ENCODE measurements at places on chromosomes 6 and 20. TPM values are rescaled to one million over a fixed set of nuclear protein-coding genes. Genes with fewer than 3 reads are reported as not detected.

Gene PDYN
- not detected for total RNA-seq

Gene EPB41L2
- total RNA-seq, result 33.2 TPM

Gene DACT2
- not detected for total RNA-seq

Gene RRBP1
- total RNA-seq, result 116 TPM

Gene TRIM10
- not detected for total RNA-seq

GRCh38 chr6:1190366-1190765 lies 121.5 kb upstream of the FOXQ1 start:
- DNase-seq, result peak; percentile 75

DNA sequence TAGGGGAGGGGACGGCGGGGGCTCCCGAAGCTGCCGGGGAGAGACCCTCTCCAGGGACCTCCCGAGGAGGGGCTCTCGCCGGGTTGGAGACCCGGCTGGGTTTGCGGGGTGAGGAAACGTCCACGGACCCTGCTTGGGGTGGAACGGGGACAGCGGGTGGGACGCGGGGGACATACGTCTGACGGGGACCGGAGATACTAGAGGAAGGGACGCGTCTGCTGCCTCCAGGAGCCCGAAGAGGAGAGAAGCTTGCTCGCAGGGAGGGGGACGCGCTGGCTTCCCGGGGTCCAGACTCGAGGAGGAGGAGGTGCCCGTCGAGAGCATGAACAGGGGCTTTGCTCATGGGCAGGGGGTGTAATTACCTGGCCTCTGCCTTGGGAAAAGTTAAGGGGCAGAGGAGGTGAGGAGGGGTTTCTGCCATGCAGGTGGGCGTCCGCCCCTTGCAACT lies 593 bp downstream of the DNMT3B start:
- no peak for DNase-seq

DNA sequence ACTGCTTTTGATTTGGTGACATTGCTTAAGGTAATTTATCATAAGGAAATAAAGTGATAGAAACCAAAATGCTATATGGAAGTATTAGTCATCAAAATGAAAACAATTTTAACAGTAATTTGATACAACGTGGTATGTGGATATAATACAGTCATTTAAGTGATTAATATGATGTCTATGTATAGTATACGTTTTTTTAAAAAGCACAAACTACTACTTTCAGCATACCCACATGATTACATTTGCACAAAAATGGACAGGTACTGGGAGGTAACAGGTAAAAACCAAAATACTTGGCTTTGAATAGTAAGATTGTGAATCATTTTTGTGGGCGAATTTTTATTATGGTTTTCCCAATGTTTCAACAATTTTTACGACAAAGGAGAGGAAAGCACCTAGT lies 97.6 kb downstream of the OGFRL1 start:
- no peak for DNase-seq

- no peak for DNase-seq
Measured at GRCh38 chr20:50467174-50467573, 43.0 kb upstream of the PTPN1 start.

GRCh38 chr6:89836639-89837222 lies 7.1 kb downstream of the CASP8AP2 start:
- DNase-seq, result no peak

DNA sequence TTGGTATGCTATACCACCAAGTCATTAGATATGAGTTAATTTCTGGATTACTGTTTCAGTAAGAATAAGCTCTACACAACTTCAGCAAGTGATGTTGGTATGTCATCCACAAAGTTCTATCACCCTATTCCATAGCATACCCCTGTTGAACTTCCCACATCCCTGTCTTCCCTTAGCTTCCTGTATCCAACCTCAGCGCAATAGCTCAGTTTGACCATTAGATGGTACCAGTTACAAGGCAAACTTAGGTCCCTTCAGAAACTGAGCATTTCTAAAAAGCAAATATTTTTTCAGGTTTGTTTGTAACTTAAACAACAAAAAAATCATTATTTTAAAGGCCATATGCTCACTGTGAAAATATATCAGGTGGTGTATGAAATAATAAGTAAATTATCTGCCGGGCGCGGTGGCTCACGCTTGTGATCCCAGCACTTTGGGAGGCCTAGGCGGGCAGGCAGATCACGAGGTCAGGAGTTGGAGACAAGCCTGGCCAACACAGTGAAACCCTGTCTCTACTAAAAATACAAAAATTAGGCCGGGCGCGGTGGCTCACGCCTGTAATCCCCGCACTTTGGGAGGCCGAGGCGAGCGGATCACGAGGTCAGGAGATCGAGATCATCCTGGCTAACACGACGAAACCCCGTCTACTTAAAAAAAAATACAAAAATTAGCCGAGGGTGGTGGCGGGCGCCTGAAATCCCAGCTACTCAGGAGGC lies 8.8 kb upstream of the MOG start:
- DNase-seq, result peak; percentile 46

GRCh38 chr6:6635291-6635690 lies 46.8 kb downstream of the LY86 start:
- no peak for DNase-seq

- peak; percentile 23 for DNase-seq
Measured at GRCh38 chr6:117264692-117265409, 507 bp upstream of the VGLL2 start.

DNA sequence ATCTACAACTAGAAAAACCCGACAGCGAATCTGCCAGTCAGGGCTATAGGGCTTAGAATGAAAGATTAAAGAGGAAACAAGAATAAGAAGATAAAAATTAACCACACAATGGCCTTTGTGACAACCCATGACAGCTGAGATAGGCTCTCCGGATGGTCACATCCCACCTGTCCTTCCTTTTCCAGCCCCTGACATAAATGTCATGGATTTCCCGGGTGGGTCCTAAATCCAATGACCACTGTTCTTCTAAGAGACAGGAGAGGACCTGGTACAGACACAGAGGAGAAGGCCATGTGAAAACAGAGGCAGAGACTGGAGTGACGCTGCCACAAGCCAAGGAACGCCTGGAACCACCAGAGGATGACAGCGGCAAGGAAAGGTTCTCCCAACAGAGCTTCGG lies 41.8 kb downstream of the ATXN1 start:
- no peak for DNase-seq

- DNase-seq, result no peak
Measured at GRCh38 chr6:159695984-159696383, 2.9 kb upstream of the SOD2 start.

GRCh38 chr6:12060780-12061609 lies 48.9 kb downstream of the HIVEP1 start:
- DNase-seq, result peak; percentile 10

DNA sequence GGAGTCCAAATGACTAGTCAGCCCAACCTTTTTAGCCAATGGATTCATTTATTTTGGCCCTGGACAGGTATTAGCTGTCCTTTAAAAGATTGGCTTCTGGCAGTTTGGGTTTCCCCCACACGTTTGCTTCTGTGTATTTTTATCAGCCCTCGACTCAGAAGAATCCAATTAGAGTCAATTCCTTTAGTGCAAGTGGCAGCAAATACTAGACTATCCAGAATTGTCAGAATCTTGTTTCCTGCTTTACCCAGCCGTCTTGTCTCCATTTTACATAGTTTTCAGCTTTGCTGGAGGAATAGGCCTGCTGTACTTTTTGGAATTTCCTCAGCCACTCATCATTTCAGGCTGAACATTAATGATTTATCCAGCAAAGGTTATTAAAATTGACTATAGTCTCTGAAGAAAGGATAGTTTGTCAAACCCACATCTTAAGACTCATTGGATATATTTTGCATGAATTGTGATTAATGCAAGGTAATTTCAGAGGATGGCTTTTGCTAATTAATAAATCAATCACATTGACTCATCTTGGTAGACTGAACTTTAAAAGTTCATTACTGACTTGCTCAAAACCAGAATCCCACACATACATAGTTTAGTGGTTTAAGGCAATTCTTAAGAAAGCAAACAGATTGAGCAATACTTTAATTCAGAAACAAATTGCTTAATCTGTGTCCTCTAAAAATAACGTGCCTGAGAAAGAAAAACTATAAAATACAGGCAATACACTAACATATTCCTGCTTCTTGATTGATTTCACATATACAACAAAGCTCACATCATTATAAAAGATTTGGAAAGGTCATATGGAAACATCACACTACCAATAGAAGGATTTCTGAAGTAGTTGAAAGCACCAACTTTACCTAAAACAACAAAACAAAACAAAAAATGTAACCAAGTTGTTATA lies 62.9 kb upstream of the ZNF217 start:
- peak; percentile 47 for DNase-seq

DNA sequence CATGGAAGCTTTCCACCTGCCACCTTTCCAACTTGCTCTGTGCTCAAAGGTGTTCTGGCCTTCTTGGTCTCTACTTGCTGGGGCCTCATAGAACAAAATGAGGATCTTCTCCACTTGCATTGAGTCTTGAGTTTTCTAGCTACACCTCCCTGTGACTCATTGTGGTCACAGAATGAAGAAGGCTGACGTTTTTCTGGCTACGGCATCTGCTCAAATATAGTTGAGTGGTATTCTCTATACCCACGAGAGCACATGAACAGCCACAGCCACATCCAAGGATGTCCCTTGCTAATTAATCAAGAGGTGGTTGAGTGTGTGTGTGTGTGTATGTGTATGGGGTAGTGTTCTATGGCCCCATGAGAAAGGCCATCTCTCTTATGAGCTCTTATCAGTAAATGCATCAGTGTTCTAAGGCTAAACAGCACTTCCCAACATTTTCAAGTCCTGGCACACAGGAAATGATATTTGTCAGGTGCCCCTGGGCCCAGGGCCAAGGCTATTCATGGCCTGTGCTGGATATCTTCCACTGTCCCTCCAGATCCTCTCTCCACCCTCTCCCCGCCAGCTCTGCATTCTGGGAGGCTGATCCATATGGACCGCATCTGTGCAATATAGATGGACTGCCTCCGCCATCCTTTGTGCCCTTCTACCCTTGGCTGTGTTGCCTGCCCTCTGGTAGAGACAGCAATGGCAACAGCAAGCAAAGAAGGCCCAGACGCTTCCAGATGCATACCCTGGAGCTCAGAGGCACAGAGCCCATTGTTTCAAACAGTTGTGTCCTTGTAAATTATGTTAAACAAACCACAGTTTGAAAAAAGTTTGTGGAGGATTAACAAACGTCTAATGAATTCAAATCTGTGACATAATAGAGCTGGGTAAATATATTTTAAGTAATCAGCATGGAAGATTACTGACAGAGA lies 150.2 kb downstream of the LRFN2 start:
- DNase-seq, result peak; percentile 66

All from RPMI7951 (cell line).